ENCODE measurements at places on chromosomes 4 and X.

DNA sequence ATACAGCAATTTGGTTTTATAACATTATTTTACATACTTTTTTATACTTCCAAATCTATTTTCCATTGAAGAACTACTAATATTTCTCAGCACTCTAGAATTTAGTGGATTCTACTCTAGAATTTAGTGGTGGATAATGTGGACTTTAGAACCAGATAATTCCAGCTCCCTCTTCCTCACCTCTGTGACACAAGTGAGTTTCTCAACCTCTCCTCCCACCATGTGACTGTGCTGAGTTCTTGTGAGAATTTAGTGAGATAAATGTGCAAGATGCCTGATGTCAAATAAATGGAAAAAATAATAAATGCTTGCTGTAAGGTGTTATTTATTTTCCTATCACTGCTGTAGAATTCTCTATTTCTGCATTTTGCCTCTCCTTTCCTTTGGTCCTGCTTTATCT lies 107.3 kb downstream of the CPEB2 start:
- no peak for DNase-seq

DNA sequence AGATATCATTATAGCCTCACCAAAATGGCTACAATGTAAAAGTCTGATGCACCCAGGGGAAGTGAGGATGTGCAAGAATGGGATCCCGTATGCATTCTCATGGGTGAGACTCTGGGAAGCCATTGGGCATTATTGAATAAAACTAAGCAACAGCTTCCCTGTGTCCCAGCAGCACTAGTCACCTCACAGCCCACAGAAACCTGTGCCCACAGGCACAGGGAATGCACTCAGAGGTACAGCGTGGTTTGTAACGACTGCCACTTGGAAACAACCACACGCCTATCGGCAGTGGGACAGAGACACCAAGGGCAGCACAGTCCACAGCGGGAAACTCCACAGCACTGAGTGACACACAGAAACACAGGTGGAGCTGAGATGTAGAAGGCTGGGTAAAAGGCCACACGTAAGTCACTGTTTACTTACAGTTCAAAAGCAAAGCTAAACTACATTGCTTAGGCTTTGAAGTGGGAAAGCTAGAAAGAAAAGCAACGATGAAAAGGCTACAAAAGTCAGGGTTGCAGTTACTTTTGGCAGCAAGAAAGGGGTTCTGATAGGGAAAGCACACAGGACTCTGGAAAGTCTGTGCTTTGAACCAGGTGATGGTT lies 69.2 kb downstream of the HAUS3 start:
- DNase-seq = no peak

- no peak for DNase-seq
Measured at GRCh38 chrX:23890933-23891332, 16.8 kb downstream of the APOO start.

- no peak for DNase-seq
Measured at GRCh38 chrX:44431194-44431593, 87.7 kb upstream of the EFHC2 start.

- no peak for DNase-seq
Measured at GRCh38 chrX:53005327-53005726, 43.3 kb upstream of the GPR173 start.

GRCh38 chrX:71236836-71237235 lies 13.8 kb downstream of the GJB1 start:
- no peak for DNase-seq
